ENCODE measurements at places on chromosomes 13 and 19.

DNA sequence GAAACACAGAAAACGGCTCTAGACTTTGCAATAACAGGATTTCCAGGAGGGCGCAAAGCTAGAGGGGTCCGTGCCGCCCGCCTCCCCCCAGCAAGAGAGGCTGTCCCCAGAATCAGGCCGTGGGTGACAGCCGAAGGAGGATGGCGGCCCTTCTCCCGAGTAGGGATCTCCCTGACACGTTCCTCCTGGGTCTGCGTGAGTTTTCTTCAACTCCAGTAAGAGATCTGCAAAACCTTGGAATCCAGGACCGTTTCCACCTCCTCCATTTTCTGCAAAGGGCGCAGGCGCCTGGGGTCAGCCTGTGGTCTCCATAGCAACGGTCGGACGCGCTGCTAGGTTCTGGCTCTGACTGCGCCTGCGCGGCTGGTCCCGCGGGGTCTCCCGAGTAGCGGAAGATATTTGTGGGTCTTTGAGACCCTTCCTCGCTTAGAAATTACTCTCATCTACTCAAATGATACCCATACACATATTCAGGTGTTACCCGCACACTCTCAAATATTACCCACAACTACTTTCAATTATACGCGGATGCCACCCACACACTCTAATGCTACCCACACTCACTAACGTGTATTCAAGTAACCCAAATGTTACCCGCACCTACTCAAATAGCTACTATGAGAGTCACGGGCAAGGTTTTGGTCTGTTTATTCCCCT lies 2.1 kb downstream of the PNMA8C start:
- peak; percentile 82 for DNase-seq

DNA sequence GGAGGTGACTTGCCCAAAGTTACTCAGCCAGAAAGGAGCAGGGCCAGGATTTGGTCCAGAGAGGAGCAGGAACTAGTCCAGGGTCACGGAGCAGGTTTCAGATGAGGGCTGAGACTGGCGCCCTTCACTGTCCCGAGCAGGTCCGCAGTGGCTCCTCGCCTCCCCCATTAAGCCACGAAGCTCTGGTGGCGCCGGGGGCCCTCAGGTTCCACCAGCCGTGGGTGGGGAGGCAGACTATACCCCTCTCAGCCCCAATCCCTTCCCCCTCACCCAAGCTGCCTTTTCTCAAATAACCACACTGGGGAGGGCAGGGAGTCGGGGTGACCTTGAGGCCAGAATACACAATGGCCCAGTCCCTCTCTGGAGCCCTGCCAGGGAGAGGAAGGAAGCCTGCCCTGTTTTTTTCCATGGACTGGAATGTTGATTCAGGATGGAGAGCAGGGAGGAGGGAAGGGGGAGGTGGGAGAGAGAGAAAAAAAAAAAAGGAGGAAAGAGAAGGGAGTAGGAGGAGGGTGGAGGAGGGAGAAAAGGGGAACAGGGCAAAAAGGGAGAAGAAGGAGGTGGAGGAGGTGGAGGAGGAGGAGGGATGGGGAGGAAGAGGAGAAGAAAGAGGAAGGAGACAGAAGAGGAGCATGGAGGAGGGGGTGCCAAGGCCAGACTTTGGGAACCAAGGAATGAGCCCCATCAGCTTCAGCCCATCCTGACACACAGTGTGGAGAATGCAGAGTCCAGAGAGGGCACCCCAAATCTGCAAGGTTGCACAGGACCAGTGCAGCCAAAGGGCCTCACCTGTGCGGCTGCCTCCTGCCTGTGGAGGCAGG lies 19.7 kb downstream of the CEACAM16 start:
- no peak for DNase-seq

- no peak for DNase-seq
Measured at GRCh38 chr13:27835799-27836198, 43.5 kb downstream of the GSX1 start.

GRCh38 chr19:4064149-4064495 lies 2.6 kb downstream of the ZBTB7A start:
- no peak for DNase-seq

DNA sequence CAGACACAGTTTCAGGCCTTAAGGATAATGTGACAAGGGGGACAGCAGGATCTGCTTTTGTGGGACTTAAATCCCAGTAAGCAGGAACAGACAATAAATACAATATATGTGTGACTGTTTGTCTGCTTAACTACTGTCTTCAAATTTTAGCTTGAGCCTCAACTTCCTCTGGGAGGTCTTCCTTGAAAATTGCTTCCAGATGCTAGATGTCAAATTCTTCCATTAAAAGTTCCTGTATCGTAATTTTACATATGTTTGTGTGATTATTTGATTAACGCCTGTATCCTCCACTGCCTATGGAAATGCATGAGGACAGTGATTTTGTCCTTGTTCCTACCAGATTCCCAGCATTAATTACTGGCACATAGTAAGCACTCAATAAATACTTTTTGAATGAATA lies 385.5 kb downstream of the NDFIP2 start:
- no peak for DNase-seq

DNA sequence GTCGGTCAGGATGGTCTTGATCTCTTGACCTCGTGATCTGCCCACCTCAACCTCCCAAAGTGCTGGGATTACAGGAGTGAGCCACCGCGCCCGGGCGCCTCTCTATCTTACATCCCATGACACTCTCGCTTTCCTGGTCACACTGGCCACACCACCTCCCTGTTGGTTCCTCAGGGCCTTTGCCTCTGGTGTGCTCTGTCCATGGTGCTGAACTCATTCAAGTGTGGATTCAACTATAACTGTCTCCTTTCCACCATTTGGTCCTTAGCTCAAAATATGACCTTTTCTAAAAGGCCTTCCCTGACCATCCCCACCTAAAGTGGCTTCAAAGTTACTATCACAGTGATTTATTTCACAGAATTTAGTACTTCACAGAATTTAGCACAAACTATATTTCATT lies 3.7 kb upstream of the SMIM17 start:
- no peak for DNase-seq

- peak; percentile 75 for DNase-seq
Measured at GRCh38 chr13:60282186-60282585, 114.8 kb upstream of the TDRD3 start.

- no peak for DNase-seq
Measured at GRCh38 chr13:52785739-52786138, 46.1 kb upstream of the CNMD start.

DNA sequence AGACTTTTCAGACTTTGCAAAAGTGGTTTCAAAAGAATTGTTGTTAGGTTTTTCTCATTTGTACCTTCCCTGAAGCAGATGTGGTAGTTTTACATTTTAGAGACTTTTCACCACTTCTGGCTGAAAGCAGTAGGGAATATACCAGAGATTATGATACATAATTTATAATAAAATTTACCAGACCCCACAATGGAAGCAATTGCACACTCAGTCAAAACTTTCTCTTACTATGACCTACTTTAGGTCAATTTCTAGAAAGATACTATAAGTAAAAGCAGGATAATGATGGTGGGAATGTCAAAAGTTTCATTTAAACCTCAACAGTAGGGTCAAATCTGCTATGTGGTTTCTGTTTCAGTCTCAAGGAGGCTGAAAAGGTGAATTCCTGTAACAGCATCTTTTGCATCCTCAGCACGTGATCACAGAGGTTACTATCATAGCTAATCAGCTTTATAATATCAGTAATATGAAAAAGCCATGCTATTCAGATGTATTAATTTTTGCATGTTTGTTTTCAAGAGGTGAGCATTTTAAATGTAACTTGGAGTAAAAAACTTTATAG lies 26.9 kb downstream of the PCCA start:
- no peak for DNase-seq

DNA sequence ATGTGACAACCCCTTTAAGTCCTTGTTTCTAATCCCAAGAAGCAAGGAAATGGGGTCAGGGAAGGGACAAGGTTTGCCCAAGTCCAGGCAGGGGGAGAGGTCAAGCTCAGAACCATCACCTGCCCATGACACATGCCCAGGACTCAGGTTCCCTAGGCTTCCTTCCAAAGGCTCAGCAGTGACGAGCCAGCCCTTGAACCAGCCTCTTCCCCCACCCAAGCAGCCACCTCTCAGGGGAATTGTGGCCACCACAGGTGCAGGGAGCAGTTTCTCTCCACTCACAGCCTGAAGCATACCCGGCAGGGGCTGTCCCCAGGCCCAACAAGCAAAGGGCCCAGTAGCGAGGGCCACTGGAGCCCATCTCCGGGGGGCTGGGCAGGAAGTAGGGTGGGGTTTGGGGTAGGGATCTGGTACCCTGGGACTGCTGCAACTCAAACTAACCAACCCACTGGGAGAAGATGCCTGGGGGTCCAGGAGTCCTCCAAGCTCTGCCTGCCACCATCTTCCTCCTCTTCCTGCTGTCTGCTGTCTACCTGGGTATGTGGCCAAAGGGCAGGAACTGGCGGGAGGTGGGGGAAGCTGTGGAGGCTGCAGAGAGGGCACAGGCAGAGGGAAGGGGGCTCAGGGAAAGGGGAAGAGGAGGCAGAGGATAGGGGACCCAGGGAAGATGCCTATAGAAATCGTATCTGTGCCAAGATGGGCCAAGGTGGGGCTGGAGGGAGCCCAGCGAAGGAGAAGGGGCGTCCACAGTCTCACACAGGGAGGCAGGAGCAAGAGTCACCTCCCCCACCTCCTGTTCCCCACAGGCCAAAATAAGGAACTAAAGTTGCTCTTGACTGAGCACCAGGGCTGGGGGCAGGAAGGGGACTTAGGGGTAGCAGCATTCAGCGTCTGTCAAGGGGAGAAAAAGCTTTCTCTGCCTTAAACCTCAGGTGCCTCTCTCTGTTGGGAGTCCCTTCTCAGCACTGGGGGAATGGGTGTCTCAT lies at the start of gene CD79A:
TSS of gene CD79A (plus strand) at position 433 of the 986 bp plus-strand sequence. CDS start at position 459, 26 bp downstream.
- DNase-seq: no peak

- peak; percentile 83 for DNase-seq
Measured at GRCh38 chr19:42433503-42434260, 6.5 kb upstream of the LIPE start.

Measured in NCI-H1930 (cell line).